ENCODE measurements at places on chromosomes 6 and 20.

GRCh38 chr20:34680586-34681175 lies 3.8 kb upstream of the PIGU start:
- no peak for DNase-seq

DNA sequence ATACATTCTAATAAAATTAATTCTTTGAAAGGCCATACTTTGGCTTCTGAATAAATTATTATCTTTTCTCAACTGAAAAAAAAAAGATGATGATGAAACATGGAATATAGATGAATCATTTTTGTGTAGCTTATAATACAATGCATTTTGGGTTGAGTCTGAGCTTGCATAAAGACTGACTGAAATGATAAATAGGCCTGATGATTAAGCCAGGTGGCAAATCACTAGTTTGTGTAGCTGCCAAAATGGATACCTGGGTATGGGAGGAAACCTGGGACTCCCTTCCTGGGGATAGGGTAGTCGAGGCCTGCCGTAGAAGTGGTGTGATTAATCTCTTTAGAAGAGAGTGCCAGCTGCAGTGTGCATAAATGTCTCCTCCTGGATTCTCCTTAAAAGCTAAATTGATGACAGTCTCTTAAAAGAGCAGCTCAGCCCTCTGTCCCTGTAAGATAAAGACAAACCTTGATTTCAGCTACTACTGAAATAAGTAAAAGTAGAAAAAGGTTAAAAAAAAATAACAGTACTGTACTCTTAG lies 275.1 kb downstream of the GRIK2 start:
- DNase-seq: peak; percentile 7

DNA sequence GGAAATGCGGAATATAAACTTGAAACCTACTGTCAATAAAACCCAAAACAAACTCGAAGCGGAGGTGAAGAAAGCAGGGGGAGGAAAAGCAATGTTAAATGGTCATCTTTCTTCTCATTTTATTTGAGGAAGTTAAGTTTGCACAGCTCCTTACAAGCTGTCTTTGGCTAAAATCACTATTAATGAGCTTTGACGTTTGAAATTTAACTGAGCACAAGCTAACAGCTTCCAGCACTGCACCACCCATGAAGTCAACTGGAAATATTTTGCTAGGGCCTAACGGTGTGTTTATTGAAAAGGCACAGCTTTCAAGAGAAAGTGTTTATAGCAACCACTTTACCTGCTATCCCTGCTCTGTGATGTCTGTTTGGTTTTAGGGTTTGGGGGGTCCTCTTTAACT lies 103.8 kb downstream of the PKHD1 start:
- no peak for DNase-seq

DNA sequence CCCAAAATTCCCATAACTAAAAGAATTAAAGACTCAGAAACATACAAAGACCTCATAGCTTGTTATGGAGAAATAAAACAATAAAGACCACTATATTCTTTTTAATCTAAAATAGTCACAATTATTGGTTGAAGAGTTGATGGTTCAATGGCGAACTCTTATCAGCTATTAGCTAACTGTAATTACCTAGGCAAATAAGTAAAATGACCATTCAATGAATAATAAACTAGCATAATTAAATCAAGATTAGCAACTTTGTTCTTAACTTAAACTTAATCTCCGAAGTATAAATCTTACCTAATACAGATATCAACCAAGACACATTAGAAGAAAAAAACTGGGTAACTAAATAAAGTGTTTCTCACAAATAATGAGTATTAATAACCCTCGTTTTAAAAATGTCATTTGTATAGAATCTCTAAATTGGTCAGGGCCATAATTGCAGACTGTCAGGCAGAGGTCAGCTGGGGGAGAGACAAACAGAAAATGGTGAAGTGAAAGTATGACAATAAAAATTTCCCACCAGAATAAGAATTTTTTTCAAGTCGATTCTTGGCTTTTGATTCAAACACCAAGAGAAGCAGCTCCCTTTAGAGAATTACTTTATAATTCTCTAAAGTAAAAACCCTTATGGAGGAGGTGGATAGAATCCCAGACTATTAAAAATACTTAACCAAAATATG lies 1.7 kb downstream of the FKBP5 start:
- DNase-seq: no peak

GRCh38 chr6:106643061-106643460 lies 13.7 kb downstream of the QRSL1 start:
- DNase-seq: no peak
